Lower leg skin (tissue), 4 donors: ENCODE measurements at places on chromosomes 4 and X. TPM values are rescaled to one million over a fixed set of nuclear protein-coding genes. Genes with fewer than 3 reads are reported as not detected.

The HEPH gene
- 1.5 TPM for total RNA-seq

The ADGRG2 gene
- 0.62 TPM for total RNA-seq

The NEIL3 gene
- total RNA-seq: 0.71 TPM

The TEX28 gene
- total RNA-seq: 1.1 TPM

The ENPEP gene
- total RNA-seq: 2.4 TPM

The STOX2 gene
- 9.5 TPM for total RNA-seq
